ENCODE measurements at places on chromosomes 16 and 17. TPM values are rescaled to one million over a fixed set of nuclear protein-coding genes. Genes with fewer than 3 reads are reported as not detected.
A peak's percentile ranks its signal among the peaks of the same experiment; 100 is the strongest.

DNA sequence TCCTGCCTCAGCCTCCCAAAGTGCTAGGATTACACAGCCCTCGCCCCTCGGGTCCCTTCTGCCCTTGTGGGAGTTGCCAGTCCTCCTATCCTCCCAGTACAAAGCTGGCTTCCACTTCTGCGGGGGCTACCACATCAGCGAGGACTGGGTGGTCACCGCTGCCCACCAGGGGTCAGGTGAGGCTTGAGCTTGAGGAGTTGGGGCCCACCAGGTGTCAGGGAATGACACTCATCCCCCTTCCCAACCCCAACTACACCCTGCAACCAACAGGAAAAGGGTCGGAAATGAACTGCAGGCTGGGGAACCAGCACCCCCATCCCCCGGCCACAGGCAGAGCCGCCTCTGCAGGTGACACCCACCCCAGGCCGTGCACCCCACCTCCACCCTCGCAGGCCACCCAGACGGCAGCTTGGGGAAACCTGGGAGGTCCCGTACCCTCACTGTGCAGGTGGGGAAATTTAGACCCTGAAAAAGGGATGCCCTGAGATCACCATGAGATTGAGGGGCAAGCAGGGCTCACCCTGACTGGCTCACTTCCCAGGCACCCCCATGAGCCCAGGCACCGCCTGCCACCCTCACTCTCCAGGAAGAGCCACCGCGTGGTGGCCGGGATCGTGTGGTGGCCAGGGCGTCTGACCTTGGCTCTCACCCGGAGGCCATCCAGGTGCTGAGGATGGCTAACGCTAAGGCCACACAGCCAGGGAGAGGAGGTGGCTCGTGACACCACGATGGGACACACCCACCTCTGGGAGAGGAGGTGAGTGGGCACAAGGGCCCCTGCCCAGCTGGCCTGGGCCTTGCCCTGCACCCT, 8.0 kb downstream of the CTRB1 start:
- H3K4me3 ChIP-seq, result no peak overlapping the region
- peak; percentile 60 for DNase-seq
- no peaks in the 10 kb centered on the region for H3K36me3 ChIP-seq
- no peak overlapping the region for H3K27ac ChIP-seq

- no peak overlapping the region for H3K4me3 ChIP-seq
- H3K36me3 ChIP-seq, result no peaks in the 10 kb centered on the region
- no peak for DNase-seq
- no peaks in the 10 kb centered on the region for H3K27me3 ChIP-seq
- no peaks in the 10 kb centered on the region for H3K4me1 ChIP-seq
These were observed 185.4 kb upstream of the ZFHX3 start for GRCh38 chr16:73233329-73233765.

DNA sequence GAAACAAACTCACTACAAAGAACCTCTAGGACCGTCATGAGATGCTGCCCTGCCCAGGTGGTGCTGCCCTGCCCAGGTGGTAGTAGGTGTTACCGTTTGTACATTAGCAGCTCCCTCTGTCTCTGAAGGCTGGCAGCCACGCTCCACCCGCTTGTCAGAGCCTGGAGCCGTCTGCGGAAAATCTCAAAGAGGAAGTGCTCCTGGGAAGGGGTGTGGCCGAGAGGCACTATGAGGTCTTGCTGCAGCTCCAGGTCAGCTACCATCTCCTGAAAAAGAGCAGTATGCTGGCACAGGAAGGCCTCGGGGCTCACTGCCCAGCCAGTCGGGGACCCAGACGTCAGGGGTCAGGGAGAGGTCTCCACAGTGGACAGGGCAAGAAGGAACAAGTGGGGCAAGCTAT, 28.3 kb downstream of the ZNF276 start:
- no peak overlapping the region for H3K4me3 ChIP-seq
- H3K4me1 ChIP-seq, result peaks cover 12% of the 10 kb centered on the region

- H3K36me3 ChIP-seq, result no peaks in the 10 kb centered on the region
- H3K27me3 ChIP-seq, result no peaks in the 10 kb centered on the region
- DNase-seq, result no peak
- H3K4me1 ChIP-seq, result no peaks in the 10 kb centered on the region
These were observed 22.4 kb upstream of the SMIM36 start for GRCh38 chr17:55533608-55534007.

DNA sequence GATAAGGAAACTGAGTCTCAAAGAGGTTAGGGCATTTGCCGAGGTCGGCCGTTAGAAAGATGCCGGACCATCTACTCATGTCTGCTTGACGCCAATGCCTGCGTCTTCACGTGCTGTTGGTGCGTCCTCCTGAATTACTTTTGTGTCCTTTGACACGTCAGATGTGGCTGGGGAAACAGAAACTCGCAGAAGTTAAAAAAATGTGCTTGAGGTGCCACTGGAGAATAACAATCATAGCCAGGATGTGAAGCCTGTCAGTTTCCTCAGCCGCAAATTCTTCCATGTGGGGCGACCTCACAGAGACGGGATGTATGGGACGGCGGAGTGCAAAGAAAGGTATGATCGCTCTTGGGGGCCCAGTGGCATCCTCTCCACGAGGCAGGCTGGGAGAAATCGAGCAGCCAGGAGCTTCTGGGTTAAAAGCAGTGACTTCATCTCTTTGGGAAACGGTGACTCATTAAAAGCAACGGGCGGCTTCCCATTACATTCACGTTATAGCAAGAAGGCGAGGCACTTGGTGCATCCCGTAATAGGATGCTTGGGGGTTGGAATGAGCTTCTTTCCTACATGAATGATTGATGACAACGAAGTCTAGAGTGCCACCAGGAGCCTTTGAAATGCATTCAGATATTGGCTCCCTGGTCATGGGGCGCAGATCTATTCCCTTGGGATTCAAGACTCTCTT, 67.8 kb downstream of the BMERB1 start:
- no peaks in the 10 kb centered on the region for H3K4me1 ChIP-seq
- no peaks in the 10 kb centered on the region for H3K27me3 ChIP-seq
- DNase-seq, result no peak
- no peak overlapping the region for H3K27ac ChIP-seq
- H3K36me3 ChIP-seq, result no peaks in the 10 kb centered on the region

DNA sequence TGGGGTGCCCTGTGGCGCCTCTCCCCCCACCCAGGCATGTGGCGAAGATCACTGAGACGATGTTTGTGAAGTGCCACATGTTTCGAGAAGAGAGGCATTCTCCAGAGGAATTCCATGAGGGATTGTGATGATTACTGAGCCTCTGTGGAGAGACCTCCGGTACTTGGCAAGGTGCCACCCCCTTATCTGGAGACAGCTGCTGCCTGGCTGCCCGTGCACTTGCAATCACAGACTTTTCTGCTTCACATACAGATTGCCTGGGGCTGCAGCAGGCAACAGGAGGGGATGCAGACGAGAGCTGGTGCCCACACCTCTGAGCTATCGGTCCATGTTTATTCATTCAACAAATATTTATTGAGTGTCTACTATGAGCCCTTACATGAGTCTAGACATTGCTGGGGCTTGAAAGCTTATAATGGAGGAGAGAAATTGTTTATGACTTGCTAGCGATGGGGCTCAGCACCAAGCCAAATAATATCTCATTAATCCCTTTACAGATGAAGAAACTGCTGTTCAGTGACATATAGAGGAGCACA, 317.2 kb upstream of the ZFHX3 start:
- no peaks in the 10 kb centered on the region for H3K27me3 ChIP-seq
- H3K4me1 ChIP-seq, result no peaks in the 10 kb centered on the region
- no peaks in the 10 kb centered on the region for H3K36me3 ChIP-seq
- DNase-seq, result peak; percentile 91

DNA sequence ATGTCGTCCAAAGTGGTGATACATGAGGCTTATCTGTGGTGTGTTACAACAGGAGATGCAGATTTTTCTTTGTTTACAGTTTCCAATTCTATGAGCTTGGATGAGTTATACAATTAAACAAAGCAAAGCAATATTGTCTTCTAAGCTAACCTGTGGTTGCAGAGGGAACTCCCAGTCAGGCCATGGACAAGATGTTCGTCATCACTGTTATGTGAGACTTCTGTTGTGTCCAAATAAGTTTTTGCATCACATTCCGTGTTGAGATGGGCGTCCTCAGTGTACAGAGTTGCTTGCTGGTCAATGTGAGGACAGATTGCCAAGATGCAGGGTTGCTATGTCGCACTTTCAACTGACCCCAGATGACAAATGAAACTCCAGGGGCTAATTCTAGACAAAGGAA, 189.3 kb downstream of the IRF8 start:
- DNase-seq, result no peak
- H3K27me3 ChIP-seq, result no peaks in the 10 kb centered on the region
- H3K4me1 ChIP-seq, result peaks cover 10% of the 10 kb centered on the region

DNA sequence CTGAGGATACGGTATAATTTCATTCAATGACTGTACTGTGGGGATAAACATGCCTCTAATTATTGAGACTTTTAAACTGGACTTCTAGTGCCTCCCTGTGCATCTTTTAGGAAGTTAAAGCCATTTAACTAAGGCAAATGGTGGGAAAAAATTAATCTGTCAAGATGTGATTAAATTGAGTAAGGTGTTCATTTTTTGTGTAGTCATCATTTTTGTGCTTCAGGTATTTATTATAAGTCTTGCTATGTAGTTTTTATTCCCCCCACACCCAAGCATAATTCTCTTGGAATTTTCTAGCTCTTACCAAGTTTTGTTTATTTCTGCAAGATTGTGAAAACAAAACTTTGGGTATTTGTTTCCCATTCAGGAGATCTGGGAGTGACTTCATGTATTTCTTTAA, 10.2 kb downstream of the TAF15 start:
- no peak for DNase-seq
- H3K4me3 ChIP-seq, result no peak overlapping the region
- no peaks in the 10 kb centered on the region for H3K4me1 ChIP-seq

- H3K27ac ChIP-seq, result no peak within 1 kb of the TSS
- DNase-seq, result no peak
- H3K4me3 ChIP-seq, result peak within 1 kb of the TSS; percentile 8
- peaks cover 10% of the 10 kb centered on the region for H3K4me1 ChIP-seq
- peaks cover 83% of the 10 kb centered on the region for H3K27me3 ChIP-seq
- no peaks in the 10 kb centered on the region for H3K36me3 ChIP-seq
These were observed at the start of gene MEIOC for GRCh38 chr17:44655983-44656710. TSS of gene MEIOC (plus strand) at chr17:44656468. CDS start at chr17:44656614, 146 bp downstream.

- no peaks in the 10 kb centered on the region for H3K4me1 ChIP-seq
- no peaks in the 10 kb centered on the region for H3K36me3 ChIP-seq
- H3K27ac ChIP-seq, result no peak overlapping the region
- no peaks in the 10 kb centered on the region for H3K27me3 ChIP-seq
- no peak for DNase-seq
These were observed 210.0 kb downstream of the MAF start for GRCh38 chr16:79390481-79391051.

GRCh38 chr16:73483934-73484711, 436.2 kb upstream of the ZFHX3 start:
- H3K27me3 ChIP-seq, result no peaks in the 10 kb centered on the region
- no peaks in the 10 kb centered on the region for H3K36me3 ChIP-seq
- H3K27ac ChIP-seq, result no peak overlapping the region

- no peak overlapping the region for H3K27ac ChIP-seq
- H3K36me3 ChIP-seq, result no peaks in the 10 kb centered on the region
- no peaks in the 10 kb centered on the region for H3K4me1 ChIP-seq
- DNase-seq, result no peak
- no peak overlapping the region for H3K4me3 ChIP-seq
These were observed 253.3 kb downstream of the SLC39A11 start for GRCh38 chr17:72839131-72839725.

DNA sequence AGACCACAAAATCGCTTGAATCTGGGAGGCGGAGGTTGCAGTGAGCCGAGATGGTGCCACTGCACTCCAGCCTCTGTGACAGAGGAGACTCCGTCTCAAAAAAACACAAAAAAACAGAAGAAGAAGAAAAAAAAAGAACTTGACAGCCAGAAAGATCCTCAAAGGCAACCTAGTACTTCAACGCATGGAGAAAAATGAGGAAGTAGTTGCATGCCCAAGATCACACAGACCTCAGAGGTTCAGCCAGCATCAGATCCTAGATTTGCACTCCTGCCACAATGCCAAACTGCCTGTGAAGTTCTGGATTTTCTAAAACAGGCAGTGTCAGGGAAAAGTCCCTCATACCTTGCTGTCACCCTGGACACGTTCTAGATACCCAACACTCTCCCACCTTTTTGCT, 1.5 kb downstream of the ATPAF2 start:
- no peaks in the 10 kb centered on the region for H3K36me3 ChIP-seq
- peak overlapping the region; percentile 79 for H3K27ac ChIP-seq
- H3K27me3 ChIP-seq, result no peaks in the 10 kb centered on the region
- DNase-seq, result no peak
- peaks cover 12% of the 10 kb centered on the region for H3K4me1 ChIP-seq

DNA sequence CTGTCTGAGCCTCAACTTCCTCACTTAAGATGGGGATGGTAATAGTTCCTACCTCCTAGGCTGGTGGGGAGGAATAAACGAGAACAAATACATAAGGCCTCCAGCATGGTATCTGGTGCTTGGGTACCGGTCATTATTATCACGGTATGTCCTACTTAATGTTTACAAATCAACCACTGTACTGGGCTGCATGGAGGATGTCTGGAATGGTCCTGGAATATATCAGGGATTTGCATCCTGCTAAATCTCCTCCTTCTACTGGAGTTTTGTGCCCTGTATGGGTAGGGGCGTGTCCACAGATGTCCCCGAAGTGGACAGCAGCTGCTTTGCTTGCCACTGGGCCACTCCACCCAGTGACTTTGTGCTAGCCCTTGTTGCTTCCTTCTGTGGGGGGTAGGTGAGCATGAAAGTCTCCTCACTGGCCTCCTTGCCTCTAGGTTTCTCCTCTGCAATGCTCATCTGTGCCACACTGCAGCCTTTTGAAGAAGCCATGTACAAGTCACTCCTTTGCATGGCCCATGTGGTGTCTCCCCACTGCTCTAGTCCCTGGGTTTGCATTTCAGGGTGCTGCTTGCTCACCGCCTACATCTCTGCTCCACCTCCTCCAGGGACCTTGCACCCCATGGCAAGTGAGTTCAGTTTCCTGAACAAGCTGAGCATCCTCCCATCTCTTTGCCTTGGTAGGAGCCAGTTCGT, 2.2 kb upstream of the CMIP start:
- H3K36me3 ChIP-seq, result no peaks in the 10 kb centered on the region
- H3K27me3 ChIP-seq, result no peaks in the 10 kb centered on the region
- DNase-seq, result no peak

DNA sequence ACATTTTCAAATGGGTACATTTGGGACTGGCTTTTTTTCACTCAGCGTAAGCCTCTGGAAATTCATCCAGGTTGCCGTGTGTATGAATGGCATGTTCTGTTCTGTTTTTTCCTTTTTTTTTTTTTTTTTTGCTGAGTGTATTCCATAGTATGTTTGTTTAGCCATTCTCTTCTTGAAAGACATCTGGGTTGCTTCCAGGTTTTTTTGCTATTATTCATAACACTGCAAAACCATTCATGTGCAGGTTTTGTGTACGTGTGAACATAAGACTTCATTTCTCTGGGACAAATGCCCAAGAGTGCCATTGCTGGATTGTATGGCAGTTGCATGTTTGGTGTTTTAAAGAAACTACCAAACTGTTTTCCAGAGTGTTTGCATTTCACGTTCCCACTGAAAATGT, 335.9 kb upstream of the TNRC6C start:
- H3K4me3 ChIP-seq, result no peak overlapping the region
- no peak overlapping the region for H3K27ac ChIP-seq
- H3K4me1 ChIP-seq, result no peaks in the 10 kb centered on the region
- DNase-seq, result no peak

Gene RNF222
- 0.08 TPM for polyA plus RNA-seq

Gene MAF
- 114 TPM for polyA plus RNA-seq

Gene VAT1L
- polyA plus RNA-seq, result 8.8 TPM

Gene GDPD3
- 17.4 TPM for polyA plus RNA-seq

Gene TEX19
- not detected for polyA plus RNA-seq

Gene KCTD19
- 6.9 TPM for polyA plus RNA-seq

Gene FBXW10
- polyA plus RNA-seq, result 1.1 TPM

Gene ALOX15
- polyA plus RNA-seq, result 4.1 TPM

Gene LLGL2
- polyA plus RNA-seq, result 45.1 TPM

Gene SEZ6
- 0.61 TPM for polyA plus RNA-seq

Gene ENPP7
- polyA plus RNA-seq, result not detected

Gene HIGD1B
- 21.7 TPM for polyA plus RNA-seq

Gene RSKR
- polyA plus RNA-seq, result 31.6 TPM

Measured in left lung (tissue), 14 donors.